ENCODE measurements at places on chromosomes 3 and 15. TPM values are rescaled to one million over a fixed set of nuclear protein-coding genes. Genes with fewer than 3 reads are reported as not detected.

Gene TRA2B
- 310 TPM for total RNA-seq

Gene STRIT1
- total RNA-seq: not detected

Gene IL5RA
- 0.34 TPM for total RNA-seq

Gene LRTM1
- total RNA-seq: not detected

Gene KCNAB1
- not detected for total RNA-seq

Gene GNAT1
- not detected for total RNA-seq

Gene BSN
- total RNA-seq: 0.30 TPM

Gene APPL1
- total RNA-seq: 40.5 TPM

Gene DUOXA2
- not detected for total RNA-seq

Gene HPS3
- 19.1 TPM for total RNA-seq

Gene CTXND1
- not detected for total RNA-seq

Gene GOLGA8J
- not detected for total RNA-seq

Gene IFT80
- total RNA-seq: 9.9 TPM

Gene PIK3R4
- total RNA-seq: 34.3 TPM

Gene CHRFAM7A
- not detected for total RNA-seq

Gene CORO2B
- 0.08 TPM for total RNA-seq

Gene CYP8B1
- not detected for total RNA-seq

Gene C3orf49
- not detected for total RNA-seq

Gene CILP
- 0.04 TPM for total RNA-seq

Gene KCNMB2
- total RNA-seq: not detected

Gene NPAP1
- not detected for total RNA-seq
